ENCODE measurements at places on chromosomes 4 and X. TPM values are rescaled to one million over a fixed set of nuclear protein-coding genes. Genes with fewer than 3 reads are reported as not detected.

The ADH4 gene
- not detected for total RNA-seq

DNA sequence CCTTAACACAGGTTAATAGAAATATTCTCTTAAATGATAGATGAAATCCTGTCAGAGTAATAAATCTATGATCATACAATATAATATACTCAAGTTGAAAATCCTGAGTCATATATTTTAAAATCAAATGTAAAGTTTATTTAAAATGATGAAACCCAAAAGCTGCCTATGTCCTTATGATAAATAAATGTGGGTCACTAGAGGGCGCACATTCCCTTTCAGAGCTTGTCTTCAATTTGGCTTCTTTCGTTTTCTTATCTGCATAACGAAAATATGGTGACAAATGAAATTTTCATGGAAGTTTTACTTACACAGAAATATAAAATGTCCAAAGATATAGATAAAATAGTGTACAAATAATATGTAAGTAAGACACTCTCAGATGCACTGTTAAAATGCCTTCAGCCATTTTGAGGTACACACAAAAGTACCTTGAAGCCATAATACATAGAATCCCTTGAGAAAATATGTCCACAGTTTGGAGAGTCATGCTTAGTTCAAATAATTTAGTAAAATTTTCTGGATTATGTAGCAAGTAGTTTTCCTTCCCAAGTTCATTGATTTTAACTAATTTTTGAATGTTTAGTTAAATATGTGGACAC lies 680.4 kb downstream of the DMD start:
- no peak for DNase-seq

DNA sequence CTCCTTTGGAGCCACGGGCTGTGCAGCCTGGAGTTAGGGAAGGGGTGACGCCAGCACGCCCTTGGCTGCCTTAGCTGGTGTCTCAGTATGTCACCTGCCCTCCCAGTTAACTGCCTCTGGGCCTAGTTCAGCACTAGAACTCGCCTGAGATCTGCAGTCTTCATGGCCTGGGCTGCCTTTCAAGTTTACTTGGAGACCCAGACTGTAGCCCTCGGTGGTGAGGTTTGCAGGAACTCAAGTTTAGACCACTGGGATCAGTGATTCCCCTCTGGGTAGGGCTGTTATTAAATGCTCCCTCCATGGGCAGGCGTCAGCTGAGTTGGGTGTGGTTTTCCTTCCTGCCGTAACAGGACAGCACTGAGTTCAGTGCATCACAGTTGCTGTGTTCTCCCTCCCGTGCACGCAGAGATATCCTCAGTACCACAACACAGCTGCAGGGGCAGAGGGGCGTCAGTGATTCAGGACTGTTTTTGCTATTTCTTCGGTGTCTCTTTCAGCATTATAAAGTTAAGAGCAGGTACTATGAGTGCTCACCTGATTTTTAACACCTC lies 30.5 kb downstream of the PLAC8 start:
- DNase-seq, result peak; percentile 14

- DNase-seq, result peak; percentile 50
Observed at GRCh38 chr4:84814094-84814750, 152.3 kb downstream of the WDFY3 start.

The TLR6 gene
- total RNA-seq, result 7.4 TPM

The POU4F2 gene
- not detected for total RNA-seq

The NDUFA1 gene
- total RNA-seq, result 51.6 TPM

DNA sequence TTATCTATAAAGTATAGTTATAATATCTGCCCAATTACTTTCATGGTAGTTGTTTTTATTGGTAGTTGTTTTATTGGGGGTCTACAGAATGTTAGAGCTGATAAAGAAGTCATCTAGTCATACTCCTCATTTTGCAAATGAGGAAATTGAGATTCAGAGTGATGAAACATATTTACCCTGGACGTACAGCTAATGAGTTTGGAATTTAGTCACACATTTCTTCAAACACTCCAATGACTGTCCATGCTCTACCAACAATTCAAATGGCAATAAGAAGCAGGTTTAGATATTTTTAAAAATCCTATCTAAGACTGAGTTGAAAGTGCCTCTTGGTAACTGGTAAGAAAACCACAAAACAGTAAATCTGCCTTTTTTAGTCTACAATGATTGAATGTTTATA lies 98.2 kb downstream of the MAGEC1 start:
- DNase-seq, result no peak

DNA sequence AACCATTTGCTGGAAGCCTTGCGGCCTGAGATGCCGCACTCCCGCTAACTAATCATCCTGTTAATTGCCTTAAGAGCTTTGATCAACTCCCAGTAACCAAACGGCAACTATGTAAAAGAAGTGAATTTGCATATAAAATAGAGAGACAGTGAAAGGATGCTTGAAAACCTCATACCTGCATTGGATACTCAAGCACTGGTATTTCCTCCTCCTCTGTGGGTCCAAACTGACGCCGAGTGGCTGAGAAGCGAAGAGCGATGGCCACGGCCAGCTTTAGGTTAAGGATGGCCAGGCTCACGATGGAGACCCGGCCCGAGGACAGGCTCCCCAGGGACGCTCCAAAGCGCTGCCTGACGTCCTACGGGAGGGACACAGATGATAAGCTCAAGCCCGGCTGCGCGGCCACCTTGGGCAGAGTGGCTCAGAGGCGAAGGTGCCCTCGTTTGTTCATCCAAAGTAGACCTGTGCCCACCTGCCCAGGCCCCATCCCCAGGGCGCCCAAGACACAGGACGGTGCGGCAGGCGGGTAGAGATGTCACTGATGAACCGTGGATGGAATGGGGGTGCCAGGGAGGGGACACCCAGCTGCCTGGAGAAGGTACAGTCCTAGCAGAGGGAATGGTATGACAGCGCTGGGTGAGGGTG lies 43.6 kb downstream of the ACOX3 start:
- no peak for DNase-seq

GRCh38 chr4:109075621-109076020 lies 226.8 kb downstream of the COL25A1 start:
- DNase-seq, result no peak

The NPY1R gene
- under 0.01 TPM for total RNA-seq

GRCh38 chr4:102501447-102501696 lies 213 bp downstream of the NFKB1 start:
- no peak for DNase-seq

Measured in osteoblast (primary cell).